Myocyte (in vitro differentiated cells): ENCODE measurements at places on chromosomes 13 and 19.

GRCh38 chr13:109751477-109751876 is 34.9 kb downstream of the IRS2 start:
- no peak for DNase-seq

GRCh38 chr19:48332662-48333466 is 7.5 kb downstream of the EMP3 start:
- DNase-seq = peak; percentile 100

DNA sequence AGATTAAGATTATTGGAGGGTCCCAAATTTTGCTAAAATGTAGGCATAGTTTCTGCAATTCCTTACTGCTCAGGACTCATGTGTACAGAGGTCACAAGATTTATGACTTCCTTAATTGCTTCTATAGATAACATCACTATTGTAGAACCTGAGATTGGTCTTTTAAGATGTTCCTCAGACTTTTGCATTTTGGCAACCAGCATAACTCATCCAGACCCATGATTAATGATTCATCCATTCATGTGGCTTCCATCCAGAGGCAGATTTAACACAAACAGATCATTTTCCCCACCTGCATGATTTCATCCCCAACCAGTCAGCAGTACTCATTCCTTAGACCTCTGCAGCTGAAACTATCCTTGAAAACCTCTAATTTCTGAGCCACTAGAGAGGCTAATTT is 34.5 kb upstream of the CEACAM8 start:
- DNase-seq = no peak

DNA sequence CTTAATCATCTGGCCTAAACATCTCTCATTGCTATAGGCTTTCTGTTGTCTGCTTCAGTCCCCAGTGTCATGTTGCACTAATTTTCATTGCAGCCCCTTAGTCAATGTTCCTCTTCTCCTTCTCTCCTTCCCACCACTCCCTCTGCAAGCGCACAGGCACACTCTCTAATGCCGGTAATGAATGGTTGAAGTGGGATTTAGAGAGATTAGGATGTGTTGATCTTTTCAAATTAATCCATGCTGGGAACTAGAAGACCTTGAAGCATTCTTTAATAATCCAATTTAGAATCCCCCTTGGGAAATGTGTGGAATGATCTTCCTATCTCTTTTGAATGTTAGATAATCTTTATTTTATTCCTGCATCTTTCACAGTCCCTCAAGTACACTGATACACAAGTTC is 33.2 kb upstream of the NDFIP2 start:
- no peak for DNase-seq

DNA sequence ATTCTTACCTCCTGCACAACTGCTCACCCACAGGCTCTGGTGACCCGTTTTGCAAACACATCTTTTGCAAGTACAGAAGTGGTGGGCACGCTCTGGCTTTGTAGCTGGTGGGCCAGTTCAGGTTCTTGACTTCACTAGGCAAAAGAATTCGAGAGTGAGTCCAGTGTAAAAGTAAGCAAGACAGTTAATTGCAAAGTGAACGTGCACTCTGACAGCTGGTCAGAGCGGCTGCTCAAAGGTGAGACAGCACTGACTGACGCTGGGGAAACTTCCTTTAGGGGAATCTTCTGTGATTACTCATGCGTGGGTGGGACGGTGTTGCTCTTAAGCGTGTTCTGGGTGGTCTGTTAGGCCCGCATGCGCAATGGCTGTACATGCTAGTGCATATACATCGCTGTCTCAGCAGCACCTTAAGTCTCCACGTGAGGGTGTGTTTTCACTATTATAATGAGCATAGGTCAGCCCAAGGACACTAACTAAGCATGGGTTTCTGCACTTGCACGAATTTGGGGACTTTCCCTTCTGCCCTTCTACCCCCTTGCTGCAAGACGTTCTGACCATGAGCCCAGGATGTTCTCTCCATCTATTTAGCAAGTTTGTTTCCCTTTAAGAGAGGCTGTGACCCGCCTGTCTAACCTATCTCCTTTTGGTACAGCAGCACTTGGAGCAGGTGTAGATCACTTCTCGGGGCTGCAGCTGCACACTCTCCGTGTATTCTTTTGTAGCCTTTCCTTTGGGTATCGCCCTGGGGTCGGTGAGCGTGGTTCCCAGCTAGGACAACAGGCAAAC is 30.2 kb upstream of the CD33 start:
- no peak for DNase-seq

DNA sequence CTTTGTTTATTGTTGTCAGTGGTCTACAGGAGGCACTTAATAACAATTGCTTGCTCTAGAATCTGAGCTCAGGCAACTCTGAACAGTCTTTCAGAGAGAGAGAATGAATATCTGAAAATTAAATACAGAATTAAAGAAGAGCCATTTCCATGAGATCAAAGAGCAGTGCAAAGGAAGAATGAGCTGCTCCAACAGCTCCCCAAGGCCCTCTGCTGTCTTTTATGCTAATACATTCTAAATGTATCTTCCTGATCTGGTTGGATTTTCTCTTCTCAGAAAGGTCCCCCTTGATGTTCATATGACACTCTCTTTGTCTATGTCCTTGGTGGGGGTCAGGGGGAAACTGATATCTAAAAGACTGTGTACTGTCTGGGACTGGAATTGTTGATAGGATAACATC is 1029.6 kb downstream of the PCDH9 start:
- peak; percentile 2 for DNase-seq

GRCh38 chr13:93959796-93960533 is 519.5 kb downstream of the DCT start:
- DNase-seq = no peak

DNA sequence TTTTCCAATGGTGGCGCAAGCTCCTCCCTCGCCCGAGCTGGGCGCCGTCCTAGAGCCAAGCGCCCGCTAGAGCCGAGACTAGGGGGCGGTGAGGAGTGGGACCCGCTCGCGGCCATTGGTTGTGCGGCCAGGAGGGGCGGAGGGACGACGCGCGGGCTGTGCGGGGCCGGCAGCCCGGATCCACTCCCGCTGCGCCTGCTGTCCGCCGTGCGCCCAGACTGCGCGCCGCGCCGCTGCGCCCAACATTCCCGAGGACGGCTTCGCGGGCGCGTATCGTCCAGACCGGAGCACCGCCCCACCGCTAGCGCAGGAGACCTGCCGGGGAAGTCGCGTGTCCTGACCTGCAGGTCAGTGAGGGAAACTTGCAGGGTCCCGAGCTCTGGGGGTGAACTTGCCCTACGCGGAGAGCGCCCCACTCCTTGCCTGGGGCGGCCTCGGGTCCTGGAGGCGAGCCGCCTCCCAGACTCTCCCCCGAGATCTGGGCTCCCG is at the start of gene SERTM1:
SERTM1 (plus strand) TSS at position 183 of the 489 bp plus-strand sequence. CDS start 21,059 bp downstream, outside the sequence.
- no peak for DNase-seq

GRCh38 chr19:47609906-47610894 is 1.3 kb downstream of the BICRA start:
- DNase-seq = peak; percentile 69

- no peak for DNase-seq
Measured at GRCh38 chr13:101489643-101490405, 37.3 kb downstream of the ITGBL1 start.

DNA sequence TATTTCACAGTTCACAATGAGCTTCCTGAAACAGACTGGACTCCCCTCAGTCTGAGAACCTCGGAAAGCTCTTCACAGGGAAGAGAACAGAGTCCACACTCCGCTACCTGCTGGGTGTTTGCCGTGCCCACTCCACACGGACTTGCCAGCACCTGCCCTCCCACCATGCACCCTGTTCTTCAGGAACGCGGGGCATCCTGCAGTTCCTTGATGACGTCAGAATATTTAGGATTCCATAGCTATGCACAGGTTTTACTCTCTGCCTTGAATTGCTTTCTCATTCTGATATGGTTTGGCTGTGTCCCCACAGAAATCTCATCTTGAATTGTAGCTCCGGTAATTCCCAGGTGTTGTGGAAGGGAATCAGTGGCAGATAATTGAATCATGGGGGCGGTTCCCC is 74.4 kb upstream of the FARP1 start:
- DNase-seq = no peak

DNA sequence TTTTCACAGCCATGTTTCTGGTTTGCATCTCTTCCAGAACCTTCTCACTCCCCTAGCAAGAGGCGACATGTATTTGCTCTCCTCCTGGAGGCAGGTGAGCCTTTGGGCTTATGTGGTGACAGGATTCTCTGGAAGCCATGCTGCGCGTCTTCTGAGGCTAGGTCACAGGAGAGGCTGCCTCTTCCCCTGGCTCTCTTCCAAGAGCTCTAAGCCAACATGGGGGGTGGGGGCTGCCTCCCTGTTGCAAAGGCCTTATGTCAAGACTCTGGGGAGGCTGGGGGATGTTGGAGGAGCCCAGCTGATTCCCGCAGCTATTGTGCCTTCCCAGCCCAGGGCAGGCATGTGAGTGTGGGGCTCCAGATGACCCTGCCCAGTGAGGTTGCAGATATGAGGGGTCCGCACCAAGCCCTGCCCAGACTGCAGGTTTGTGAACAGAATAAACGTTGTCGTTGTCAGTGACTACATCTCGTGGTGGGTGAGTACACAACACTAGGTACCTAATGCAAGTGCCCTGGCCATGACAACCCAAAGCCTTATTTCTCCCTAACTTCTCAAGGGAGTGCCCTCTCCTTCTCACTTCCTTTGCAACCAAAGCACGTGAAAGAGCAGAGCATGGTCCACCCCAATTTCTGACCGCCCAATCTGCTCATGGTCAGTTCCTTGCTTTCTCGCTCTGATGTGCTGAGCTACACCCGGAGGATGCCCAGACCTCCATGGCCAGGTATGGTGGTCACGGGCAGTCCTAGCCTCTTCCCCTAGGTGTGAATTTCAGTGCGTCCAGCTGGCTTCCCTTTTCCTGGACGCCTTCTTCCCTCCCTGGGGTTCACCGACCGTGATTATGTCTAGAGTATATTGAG is 44.9 kb downstream of the TEX29 start:
- no peak for DNase-seq

- no peak for DNase-seq
Measured at GRCh38 chr13:51767100-51767499, 36.9 kb downstream of the DHRS12 start.

- DNase-seq = no peak
Measured at GRCh38 chr13:50599046-50599445, 244.4 kb downstream of the DLEU7 start.

- peak; percentile 74 for DNase-seq
Measured at GRCh38 chr13:76245211-76245610, 609.1 kb downstream of the LMO7 start.

DNA sequence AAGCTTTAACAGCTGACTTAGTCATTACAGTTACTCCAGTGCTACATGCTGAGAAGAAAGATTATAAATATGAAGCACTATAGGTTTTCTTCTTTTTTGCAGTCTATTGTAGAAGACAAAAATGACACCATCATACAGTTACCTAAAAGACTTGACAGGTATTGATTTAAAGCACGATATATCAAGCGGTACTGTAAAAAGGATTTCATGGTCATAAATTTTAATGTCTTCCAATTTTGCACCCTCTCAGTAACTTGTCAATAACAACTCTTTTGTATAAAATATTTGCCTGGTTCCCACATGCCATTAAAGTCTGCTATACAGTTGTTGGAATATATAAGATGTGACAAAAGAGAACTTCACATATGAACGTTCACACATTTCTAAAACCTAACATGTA is 102.8 kb downstream of the ZIC5 start:
- no peak for DNase-seq

DNA sequence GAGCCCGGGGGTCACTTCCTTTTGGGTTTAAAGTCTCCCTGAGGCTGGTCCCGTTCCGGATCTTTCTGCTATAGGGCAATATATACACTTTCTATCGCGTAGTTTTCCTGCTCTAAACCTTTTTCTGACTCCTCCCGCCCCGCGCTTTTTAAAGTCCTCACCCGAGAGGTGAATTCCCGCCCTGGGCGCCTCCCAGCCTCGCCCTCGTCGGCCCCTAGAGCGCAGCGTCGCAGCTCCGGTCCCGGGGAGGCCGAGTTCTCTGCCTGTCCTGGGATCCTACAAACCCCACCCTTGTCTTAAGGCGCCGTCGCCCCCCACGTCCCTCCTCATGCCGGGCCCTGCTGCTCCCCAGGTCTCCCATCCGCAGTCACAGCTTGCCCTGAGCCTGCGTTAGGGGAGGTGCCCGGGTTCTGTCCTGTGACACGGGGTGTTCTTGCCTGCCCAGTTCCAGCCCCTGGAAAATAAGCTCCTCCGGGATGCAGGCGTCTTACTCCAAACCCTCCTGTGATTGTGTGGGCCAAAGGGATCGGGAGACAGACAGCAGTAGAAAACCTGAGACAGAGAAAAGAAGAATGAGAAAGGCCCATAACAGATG is 491 bp downstream of the ZNF525 start:
- DNase-seq = peak; percentile 13

DNA sequence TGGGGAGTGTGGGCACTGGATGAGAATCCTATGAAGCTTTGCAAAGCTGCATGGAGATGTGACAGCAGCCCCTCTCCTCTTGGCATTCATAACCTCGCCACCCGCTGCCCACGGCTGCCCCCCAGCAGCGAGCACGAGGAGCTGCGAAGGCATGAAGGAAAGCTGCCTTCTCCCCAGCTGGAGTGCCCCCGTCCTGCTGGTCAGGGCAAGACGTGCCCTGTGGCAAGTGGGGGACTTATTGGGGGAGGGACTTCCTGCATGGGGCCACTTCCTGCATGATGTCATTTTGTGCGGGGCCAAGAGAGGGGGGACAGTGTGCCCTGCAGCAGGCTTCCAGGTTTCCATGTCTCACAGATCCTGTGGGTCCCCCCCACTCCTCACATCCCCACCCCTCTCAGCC is 85.9 kb downstream of the TSHZ3 start:
- DNase-seq = peak; percentile 47

- DNase-seq = no peak
Measured at GRCh38 chr13:70457474-70457873, 349.2 kb upstream of the KLHL1 start.

GRCh38 chr13:53001444-53002225 is 27.0 kb upstream of the OLFM4 start:
- no peak for DNase-seq

- peak; percentile 80 for DNase-seq
Measured at GRCh38 chr19:35518313-35518712, 4.9 kb upstream of the DMKN start.

DNA sequence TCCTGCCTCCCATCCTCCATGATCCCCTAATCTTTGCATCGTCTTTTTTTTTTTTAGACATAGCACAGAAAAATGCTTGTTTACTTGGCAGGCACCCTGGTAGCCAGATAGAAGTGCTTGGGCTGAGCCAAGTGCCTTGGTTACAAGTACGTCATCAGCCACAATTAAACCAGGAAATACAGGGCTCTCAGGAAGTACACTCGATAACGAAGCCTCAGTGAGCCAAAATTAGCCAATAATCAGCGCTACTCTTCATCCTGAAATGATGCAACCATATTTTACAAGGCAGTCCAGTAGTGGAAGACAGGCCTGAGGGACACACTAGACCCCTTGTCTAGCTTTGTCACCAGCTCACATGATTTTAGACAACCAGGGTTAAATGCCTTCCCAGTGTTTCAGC is 194.0 kb upstream of the NBEA start:
- peak; percentile 28 for DNase-seq
